Hair follicular keratinocyte (primary cell): ENCODE measurements at places on chromosomes 3 and 15. TPM values are rescaled to one million over a fixed set of nuclear protein-coding genes. Genes with fewer than 3 reads are reported as not detected.

Gene GOLGA8J
- not detected in 2 replicates for total RNA-seq

Gene PCOLCE2
- 2.9 and 4.1 TPM in 2 replicates for total RNA-seq

Gene ZPLD1
- 0.72 and 4.1 TPM in 2 replicates for total RNA-seq

Gene GOLGA8O
- 0.61 TPM in 1 of 2 replicates, not detected in the other for total RNA-seq

Gene TTC23
- 16.5 and 20.4 TPM in 2 replicates for total RNA-seq

Gene CPLX3
- not detected in 2 replicates for total RNA-seq

Gene TRA2B
- total RNA-seq: 146 and 157 TPM in 2 replicates

Gene RAB27A
- 5.3 and 5.7 TPM in 2 replicates for total RNA-seq

Gene UROC1
- total RNA-seq: not detected in 2 replicates
